ENCODE measurements at places on chromosomes 7 and 10. TPM values are rescaled to one million over a fixed set of nuclear protein-coding genes. Genes with fewer than 3 reads are reported as not detected.

The BZW2 gene
- total RNA-seq = 82.4 TPM

- ATAC-seq = no peak
Observed at GRCh38 chr7:87038993-87039690, 20.3 kb downstream of the ELAPOR2 start.

DNA sequence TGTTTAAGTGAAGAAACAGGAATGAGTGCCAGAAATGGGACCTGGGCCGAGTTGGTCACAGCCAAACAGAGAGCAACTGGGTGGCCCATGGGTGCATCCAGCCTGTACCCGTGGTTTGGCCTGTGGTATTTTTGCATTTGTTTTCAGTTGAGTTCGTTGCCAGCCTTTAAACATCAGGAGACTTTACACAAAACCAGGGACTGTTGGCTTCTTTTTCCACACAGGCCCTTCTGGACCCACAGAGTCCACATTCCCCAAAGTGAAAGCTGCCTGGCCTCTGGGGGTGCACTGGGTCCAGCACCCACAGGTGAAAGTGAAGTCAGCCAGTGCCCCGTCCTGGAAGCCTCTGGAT lies 54.1 kb upstream of the TNS3 start:
- ATAC-seq = no peak

The FAM180A gene
- 2.6 TPM for total RNA-seq

GRCh38 chr10:115606086-115606485 lies 512.9 kb downstream of the ATRNL1 start:
- ATAC-seq = no peak

DNA sequence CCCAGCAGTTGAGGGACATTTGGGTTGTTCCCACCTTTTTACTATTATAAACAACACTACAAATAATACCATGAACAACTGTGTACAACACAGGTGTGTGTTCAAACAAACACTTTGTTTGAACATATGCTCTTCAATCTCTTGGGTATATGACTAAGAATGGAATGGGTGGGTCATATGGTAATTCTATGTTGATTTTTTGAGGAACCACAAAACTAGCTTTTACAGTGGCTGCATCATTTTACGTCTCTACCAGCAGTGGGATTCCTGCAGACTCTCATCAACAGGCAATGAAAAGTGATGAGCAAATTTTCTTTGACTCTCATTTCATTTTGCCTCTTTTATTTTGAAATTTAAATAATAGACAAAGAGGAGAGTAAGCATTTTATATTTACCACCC lies 116.9 kb upstream of the KLF14 start:
- no peak for ATAC-seq

DNA sequence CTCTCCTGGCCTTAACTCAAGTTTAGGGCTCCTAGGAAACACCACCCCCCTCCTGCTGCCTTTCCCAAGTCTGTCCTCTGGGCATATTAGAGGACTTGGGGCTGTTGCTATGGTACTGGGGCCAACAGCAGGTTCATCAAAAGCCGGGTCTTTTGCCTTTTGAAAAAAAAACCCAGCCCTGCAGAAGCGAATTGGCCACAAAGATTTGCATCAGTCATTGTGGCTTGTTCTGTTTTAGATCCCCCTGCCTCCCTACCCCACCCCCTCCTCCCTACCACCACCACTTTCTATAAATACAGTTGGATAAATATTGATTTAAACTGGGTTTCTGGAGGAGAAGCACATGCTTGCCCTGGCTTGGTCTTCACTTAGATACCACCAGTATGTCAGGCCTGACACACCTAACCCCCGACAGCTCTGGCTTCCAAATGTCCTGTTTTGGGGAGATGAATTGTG lies 7.0 kb downstream of the MXI1 start:
- ATAC-seq = no peak

GRCh38 chr7:1767524-1767923 lies 97.4 kb downstream of the ELFN1 start:
- ATAC-seq = no peak

GRCh38 chr7:134045716-134046115 lies 81.4 kb upstream of the LRGUK start:
- no peak for ATAC-seq

The MDH2 gene
- total RNA-seq = 69.7 TPM

The NSUN5 gene
- total RNA-seq = 15.8 TPM

DNA sequence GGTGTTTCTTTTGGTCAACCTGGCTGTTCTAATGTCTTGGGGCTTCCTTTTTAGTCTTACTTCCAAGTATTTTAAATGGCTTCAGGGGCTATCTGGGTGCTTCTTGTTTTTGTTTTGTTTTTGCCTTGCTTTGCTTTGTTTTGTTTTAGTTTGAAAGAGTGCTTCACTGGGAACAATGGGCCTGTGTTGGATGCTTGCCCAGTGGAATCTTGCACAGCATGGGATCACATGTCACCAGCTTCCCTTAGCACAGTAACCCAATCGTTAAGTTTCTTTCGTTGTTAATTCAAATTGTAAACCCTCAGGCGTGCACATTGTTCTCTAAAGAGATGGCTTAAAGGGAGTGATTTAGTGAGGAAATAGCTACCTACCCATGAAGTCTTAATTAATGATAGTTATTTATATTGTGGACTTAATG lies 8.9 kb downstream of the COL17A1 start:
- ATAC-seq = no peak

DNA sequence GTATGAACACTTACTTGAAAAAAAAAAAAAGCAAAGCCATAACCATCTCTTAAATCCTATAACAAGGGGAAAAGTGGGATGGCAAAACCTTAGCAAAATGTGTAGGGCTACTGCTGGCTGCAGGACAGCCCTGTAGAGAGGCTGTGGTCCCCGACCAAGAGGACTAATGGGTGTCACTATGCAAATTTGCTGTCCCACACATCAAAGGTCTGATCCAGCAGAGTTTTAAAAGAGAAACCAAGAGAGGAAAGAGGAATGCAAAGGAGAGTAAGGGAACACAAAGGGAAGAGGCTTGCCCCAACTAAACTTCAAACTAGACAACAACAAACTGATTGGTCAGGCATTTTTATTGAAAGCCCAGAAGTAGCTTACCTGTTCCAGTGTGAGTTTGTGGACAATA lies 3.1 kb upstream of the ZNRF2 start:
- no peak for ATAC-seq

The LRRC18 gene
- total RNA-seq = not detected

- ATAC-seq = no peak
Observed at GRCh38 chr7:36851382-36851781, 127.1 kb upstream of the AOAH start.

GRCh38 chr7:119270045-119270464 lies 1002.9 kb upstream of the KCND2 start:
- no peak for ATAC-seq

- ATAC-seq = no peak
Observed at GRCh38 chr10:118259288-118259906, 82.7 kb downstream of the FAM204A start.

DNA sequence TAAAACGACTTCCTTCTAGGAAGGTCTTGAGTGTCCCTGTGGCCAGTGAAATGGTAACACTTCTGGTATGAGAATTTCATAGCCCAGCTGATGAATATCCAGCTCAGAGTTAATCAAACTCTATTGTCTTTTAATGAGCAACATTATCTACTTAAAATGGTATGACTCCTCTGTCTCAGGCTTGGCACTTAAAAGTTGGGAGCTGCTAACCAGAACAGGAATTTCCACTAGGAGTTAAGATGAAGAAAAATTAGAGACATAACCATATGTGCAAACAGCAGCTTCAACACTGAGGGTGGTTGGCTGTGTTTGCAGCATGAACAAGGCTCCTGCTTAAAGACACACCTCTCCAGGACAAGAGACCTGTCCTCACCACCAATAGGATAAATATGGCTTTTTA lies 46.8 kb downstream of the CH25H start:
- no peak for ATAC-seq

GRCh38 chr7:88628363-88629085 lies 131.0 kb upstream of the ZNF804B start:
- ATAC-seq = no peak

GRCh38 chr7:112307506-112307905 lies 101.0 kb downstream of the ZNF277 start:
- no peak for ATAC-seq

The DNAJB6 gene
- 163 TPM for total RNA-seq

GRCh38 chr7:760006-760405 lies 32.9 kb upstream of the PRKAR1B start:
- no peak for ATAC-seq

The PDZD7 gene
- total RNA-seq = not detected

DNA sequence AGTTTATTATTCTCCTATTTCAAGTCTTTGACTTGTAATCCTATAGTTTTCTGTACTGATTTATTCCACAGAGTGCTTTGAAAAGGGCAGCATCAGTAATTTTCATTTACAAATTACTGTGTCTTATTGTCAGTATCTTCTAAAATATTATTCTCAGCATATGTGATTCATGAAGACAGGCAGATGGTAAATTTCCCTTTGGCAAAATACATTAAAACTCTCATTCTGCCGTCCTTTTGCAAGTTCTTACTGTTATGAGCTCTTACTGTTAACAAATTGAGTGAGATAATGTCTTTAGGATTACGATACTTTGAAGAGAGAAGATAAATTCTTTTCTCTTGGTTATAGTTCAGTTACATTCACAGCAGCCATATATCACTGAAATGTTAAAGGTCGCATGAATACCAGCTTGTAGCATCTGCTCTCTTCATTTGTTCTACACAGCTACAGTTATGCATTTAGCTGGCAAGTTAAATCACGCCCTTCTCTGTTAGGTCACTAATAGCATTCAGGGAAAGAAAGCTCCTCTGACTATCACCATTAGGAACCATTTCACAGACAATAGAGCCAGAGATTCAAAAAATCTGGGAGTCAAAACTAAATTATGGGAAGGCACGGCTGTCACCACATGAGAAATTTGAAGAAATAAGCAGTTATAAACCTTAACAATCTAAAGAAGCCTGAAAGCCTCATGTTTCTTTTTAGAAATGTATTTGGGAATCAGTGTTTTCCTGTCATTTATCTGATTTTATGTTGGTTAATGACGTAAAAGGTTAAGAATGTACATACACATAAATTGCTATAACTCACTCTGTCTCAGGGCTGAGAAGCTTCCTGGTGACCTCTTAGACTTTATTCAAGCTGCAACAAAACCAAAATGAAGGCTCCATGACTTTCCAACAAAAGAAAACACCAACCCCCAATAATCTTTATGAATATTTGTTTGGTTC lies 109.6 kb upstream of the SP4 start:
- no peak for ATAC-seq

DNA sequence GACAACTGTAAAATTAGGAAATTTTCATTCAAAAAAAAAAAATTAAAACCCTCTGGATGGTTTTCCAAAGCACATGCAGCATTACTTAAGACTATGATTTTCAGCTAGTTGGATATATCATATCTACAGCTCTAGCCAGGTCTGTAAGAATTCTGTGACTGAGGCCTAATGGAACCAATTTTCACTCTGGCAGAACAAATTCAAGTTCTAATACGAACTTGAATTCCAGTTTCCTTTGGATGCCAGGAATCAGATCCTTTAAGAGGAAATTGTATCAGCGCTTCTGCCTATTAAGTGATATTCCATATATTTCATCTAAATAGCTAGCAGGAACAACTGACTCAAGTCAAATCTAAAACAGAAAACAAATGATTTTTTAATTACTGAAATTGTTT lies 34.8 kb downstream of the SKIDA1 start:
- no peak for ATAC-seq

DNA sequence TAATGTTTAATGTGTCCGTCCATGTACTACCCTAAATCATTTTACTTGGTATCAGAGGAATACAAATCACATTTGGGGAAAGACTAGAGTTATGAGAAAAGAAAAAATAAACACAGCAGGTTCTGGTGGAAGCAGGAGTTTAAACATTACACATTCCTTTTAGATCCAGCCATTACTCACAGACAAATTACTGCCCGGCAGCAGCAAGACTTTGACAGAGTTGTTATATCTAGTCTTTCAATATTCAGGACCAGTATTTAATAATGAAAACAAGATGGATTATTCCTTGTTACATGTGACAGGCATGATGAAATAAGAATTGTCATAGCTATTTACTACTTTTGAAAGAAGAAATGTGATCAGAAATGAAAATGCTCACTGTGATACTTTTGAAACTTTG lies 131.8 kb upstream of the GNAI1 start:
- ATAC-seq = no peak

DNA sequence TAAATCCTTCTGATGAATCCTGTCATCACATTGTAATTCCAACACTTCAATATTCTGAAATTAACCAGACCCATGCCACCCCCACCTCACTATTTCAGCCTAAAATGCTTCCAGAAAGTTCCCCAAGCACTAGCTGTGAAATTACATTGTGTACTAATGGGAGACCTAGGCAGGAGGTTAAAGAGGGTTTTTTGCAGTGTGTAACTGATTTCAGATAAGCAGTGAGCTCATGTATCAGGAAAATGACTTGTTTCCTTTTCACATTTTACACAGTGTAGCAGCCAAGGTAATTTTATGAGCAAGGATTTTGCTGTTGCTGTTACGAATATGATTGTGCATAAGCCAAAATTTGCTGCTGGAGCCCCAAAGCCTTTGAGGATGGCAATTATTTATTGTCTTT lies 129.0 kb downstream of the INHBA start:
- no peak for ATAC-seq

The GSTO1 gene
- total RNA-seq = 124 TPM

DNA sequence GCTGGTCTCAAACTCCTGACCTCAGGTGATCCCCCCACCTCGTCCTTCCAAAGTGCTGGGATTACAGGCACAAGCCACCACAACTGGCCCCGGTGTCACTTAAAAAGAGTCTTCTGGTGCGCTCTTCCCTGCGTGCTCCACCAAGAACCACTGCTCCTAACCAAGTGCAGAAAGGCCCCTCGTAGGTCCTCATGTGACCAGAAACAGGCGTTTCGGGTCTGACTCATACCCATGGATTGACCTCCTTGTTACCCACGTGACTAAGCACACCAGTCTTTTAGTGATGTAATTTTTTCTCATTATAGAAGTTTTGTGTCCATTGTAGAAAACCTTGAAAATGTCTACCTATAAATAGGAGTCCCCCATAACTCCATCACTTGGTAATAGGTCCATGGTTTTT lies 13.9 kb downstream of the FKBP6 start:
- no peak for ATAC-seq

The CHRM2 gene
- total RNA-seq = 51.7 TPM

The OR6V1 gene
- total RNA-seq = not detected

DNA sequence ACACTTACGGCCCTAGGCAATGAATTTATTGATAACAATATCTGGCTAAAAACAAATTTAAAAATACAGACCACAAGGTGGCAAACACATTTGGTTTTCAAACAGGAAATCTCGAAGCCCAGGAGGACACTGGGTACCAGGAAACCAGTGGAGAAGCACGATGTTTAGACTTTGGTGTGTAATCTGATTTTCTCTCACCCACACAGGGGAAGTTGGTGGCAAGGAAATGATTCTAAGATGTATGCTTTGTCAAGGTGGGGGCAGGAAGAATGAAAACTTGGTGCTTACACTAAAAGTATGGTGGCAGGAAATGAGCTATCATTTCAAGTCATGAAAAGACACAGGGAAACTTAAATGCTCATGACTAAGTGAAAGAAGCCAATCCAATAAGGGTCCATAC lies 113.2 kb upstream of the ANKRD1 start:
- ATAC-seq = no peak

Data from gastroesophageal sphincter (tissue), 4 donors.